ENCODE measurements at places on chromosomes 7 and 10.
A peak's percentile ranks its signal among the peaks of the same experiment; 100 is the strongest.

DNA sequence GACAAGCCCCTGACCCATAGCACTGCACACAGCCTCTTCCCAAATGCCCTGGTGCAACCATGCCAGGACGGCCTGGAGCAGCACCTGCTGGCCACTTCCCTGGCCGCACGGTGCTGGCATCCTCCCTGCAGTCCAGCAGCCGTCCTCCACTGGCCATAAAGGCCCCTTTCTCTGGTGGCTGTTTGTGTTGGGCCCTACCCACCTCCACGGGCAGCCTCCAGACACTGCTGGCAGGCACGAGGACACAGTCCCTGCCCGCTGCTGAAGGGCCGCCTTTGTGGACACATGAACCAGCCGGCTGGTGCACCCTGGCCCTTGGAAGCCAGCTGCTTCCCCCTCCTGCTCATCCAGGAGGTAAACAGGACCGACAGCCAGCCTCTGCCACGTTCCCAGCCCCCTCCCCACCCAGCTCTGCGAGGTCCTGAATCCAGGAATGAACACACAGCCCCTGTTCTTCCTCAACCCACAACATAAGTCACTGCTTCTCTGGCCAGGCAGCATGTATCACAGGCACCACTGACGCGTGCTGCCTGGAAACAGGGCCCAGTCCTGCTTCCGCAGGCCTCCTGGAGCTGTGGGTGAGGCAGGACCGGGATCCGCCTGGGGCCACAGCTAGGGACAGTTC is 43.8 kb downstream of the SPOCK2 start:
- DNase-seq: peak; percentile 95

GRCh38 chr7:121020249-121020988 is 31.9 kb downstream of the CPED1 start:
- no peak for DNase-seq

GRCh38 chr7:41005374-41005901 is 697.5 kb downstream of the INHBA start:
- DNase-seq: no peak

GRCh38 chr7:32248522-32248921 is 178.3 kb upstream of the PDE1C start:
- DNase-seq: no peak
